ENCODE measurements at places on chromosomes 5 and 9. TPM values are rescaled to one million over a fixed set of nuclear protein-coding genes. Genes with fewer than 3 reads are reported as not detected.

DNA sequence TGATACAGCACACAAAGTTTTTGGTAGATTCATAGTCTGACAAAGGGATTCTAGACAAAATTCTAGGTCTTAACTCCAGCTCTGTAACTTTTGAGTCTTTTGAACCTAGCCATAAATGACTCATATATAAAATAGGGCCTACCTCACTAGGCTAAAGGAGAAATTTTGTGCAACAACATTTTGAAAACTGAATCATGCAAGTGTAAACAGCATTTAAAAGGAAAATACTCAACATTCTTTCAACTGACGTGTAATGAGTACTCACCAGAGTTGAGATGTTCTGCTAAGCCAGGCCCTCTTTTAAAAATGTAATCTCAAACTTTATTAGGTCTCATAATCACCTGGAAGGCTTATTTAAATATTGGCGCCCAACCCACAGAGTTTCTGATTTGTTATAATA, 113.2 kb downstream of the STK32A start:
- H3K36me3 ChIP-seq = no peaks in the 10 kb centered on the region
- no peaks in the 10 kb centered on the region for H3K27me3 ChIP-seq
- no peaks in the 10 kb centered on the region for H3K4me1 ChIP-seq

- no peaks in the 10 kb centered on the region for H3K36me3 ChIP-seq
- DNase-seq = no peak
- H3K27ac ChIP-seq = peak overlapping the region; percentile 43
- no peaks in the 10 kb centered on the region for H3K27me3 ChIP-seq
- no peak overlapping the region for H3K4me3 ChIP-seq
- peaks cover 5% of the 10 kb centered on the region for H3K4me1 ChIP-seq
These were observed 12.3 kb downstream of the F2RL1 start for GRCh38 chr5:76831110-76831452.

GRCh38 chr5:76326577-76327302, 76.3 kb upstream of the IQGAP2 start:
- H3K36me3 ChIP-seq = no peaks in the 10 kb centered on the region
- peak overlapping the region; percentile 28 for H3K27ac ChIP-seq
- DNase-seq = no peak
- peaks cover 17% of the 10 kb centered on the region for H3K4me1 ChIP-seq

The PDGFRB gene
- total RNA-seq = 55.1 TPM

The TAF11L10 gene
- not detected for total RNA-seq

GRCh38 chr5:44842496-44843282, 33.9 kb downstream of the MRPS30 start:
- H3K27ac ChIP-seq = no peak overlapping the region
- no peaks in the 10 kb centered on the region for H3K27me3 ChIP-seq
- no peak overlapping the region for H3K4me3 ChIP-seq
- no peaks in the 10 kb centered on the region for H3K4me1 ChIP-seq
- H3K36me3 ChIP-seq = no peaks in the 10 kb centered on the region

DNA sequence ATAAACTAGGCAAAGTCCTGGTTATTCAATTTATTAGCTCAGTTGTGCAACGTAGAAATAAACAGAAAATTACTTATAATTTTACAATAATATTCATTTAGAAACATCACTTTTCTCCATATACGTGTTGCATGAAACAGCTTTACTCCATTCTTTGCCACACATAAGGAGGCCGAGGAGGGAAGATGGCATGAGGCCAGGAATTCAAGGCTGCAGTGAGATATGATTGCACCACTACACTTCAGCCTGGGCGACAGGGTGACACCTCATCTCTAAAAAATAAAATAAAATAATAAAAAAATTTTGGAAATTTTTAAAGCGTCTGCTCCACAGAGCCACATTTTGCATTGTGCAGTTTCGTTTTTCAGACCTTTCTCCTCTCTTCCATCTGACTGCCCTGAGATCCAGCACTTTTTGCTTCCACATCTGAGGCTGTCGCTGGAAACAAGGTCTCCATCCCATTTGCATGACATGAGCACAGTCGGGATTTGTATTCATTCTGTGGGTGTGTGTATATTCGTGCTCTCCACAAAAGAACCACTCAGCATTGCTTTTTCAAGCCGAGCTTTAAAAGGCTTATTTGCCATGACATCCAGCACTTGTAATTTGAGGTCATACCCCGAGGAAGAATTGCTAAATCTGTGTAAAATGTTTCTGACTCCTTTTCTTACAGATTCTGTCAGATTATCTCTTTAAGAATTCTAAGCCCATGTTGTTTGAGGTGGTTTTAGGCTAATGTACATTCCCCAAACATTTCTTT, 98.6 kb upstream of the MSX2 start:
- no peaks in the 10 kb centered on the region for H3K36me3 ChIP-seq
- no peaks in the 10 kb centered on the region for H3K27me3 ChIP-seq
- peaks cover 31% of the 10 kb centered on the region for H3K4me1 ChIP-seq
- no peak for DNase-seq
- H3K27ac ChIP-seq = peak overlapping the region; percentile 70
- H3K4me3 ChIP-seq = no peak overlapping the region

DNA sequence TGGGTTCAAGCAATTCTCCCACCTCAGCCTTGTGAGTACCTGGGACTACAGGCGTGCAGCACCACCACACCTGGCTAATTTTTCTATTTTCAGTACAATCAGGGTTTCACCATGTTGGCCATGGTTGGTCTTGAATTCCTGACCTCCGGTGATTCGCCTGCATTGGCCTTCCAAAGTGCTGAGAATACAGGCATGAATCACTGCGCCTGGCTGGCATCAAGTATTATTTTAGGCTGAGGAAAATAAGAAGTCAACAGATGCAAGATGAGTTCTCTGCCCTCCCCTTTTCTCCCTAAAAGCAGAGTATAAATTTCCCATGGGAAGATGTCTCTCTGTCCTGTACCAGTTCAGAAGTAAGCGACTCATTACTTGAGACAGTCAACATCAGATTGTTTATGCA, 71.5 kb downstream of the ELAVL2 start:
- H3K36me3 ChIP-seq = no peaks in the 10 kb centered on the region
- H3K27ac ChIP-seq = no peak overlapping the region
- H3K4me3 ChIP-seq = no peak overlapping the region
- DNase-seq = no peak
- H3K4me1 ChIP-seq = no peaks in the 10 kb centered on the region

GRCh38 chr5:175123542-175123941, 320.4 kb downstream of the DRD1 start:
- no peak for DNase-seq
- no peak overlapping the region for H3K4me3 ChIP-seq
- no peaks in the 10 kb centered on the region for H3K27me3 ChIP-seq

The IFNB1 gene
- not detected for total RNA-seq

- H3K27ac ChIP-seq = no peak overlapping the region
- H3K36me3 ChIP-seq = no peaks in the 10 kb centered on the region
- H3K4me1 ChIP-seq = no peaks in the 10 kb centered on the region
These were observed 18.1 kb downstream of the PRKACG start for GRCh38 chr9:68995776-68996175.

The KIF12 gene
- 31.9 TPM for total RNA-seq

The KIF4B gene
- total RNA-seq = not detected

The PCDHA11 gene
- 4.5 TPM for total RNA-seq

DNA sequence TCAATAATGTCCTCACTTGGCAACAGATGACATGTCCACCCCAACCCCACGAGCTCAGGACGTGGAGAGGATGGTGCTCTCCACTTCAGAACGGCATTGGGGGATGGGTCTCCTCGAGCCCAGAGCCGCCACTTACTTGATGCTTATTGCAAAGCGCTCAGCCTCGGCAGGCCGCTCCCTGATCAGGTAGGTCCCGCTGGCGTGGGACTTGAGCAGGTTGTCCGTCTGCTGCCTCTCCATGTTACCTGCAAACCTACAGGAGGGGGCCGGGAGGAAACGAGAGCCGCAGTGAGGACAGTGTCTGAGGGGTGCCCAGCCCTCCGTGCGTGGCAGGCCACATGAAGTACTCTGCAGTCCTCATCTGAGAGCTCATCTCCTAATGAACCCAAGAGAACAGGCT, 36.6 kb upstream of the SARDH start:
- no peaks in the 10 kb centered on the region for H3K36me3 ChIP-seq
- H3K27ac ChIP-seq = no peak overlapping the region
- no peaks in the 10 kb centered on the region for H3K27me3 ChIP-seq
- H3K4me1 ChIP-seq = no peaks in the 10 kb centered on the region
- DNase-seq = no peak

DNA sequence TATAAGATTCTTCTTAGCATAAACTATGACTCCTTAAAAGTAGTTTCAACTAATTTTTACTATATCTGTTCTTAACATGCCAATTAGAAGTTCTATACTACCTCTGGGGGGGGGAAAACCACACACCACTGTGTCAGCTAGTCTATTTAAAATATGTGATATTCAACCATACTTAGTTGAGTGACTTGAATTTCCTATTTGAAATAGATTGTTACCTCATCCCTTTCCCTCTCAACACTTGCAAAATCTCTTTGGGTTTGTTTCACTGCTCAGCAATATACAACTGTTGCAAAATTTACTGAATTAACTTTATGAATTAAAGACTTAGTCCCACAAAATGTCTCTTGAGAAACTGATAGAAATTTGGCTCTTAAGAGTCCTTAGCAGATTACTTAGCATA, 151.1 kb upstream of the POU5F2 start:
- H3K27ac ChIP-seq = no peak overlapping the region
- no peak for DNase-seq
- no peaks in the 10 kb centered on the region for H3K36me3 ChIP-seq
- H3K4me1 ChIP-seq = peaks cover 15% of the 10 kb centered on the region
- H3K4me3 ChIP-seq = no peak overlapping the region

The INSYN2B gene
- total RNA-seq = 1.7 TPM

GRCh38 chr5:147369742-147370374, 135.0 kb downstream of the STK32A start:
- H3K27ac ChIP-seq = no peak overlapping the region
- H3K4me1 ChIP-seq = no peaks in the 10 kb centered on the region
- no peak for DNase-seq

DNA sequence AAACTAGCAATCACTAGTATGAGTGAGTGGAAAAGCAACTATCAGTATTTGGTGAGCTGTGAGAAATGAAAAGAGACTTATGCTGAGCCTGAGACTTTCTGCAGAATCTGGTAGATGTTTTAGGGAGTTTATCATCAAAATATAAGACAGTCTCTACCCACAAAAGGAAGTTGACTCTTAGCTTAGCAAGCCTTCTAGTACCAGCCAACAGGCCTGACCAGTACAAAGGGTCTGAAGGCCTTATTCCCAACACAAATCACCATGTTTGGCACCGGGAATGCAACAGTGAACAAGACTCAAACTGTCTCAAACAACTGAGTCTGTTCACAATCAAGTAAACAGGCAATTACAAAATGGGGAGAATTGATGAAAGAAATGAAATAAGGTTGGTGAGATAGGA, 244.4 kb downstream of the CWC27 start:
- no peaks in the 10 kb centered on the region for H3K36me3 ChIP-seq
- DNase-seq = no peak

DNA sequence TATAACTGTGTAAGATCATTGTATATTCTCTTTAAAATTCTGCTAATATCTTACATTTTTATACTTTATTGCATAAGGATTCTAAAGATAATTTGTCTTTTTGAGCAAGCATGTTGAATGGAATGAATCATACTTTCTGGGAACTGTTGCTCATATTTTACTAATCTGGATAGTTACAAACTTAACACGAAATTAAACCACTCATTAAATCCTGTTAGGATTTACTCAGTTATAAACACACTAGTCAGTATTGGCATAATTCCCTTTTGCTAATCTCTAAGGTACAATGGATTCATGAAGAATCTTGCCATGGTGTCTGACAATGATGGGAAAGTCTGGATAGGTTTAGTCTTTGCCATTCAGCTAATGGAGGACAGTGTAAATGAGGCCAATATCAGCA, 338.1 kb upstream of the SMC2 start:
- no peak overlapping the region for H3K4me3 ChIP-seq
- DNase-seq = no peak
- H3K4me1 ChIP-seq = no peaks in the 10 kb centered on the region
- no peaks in the 10 kb centered on the region for H3K27me3 ChIP-seq

GRCh38 chr5:119323601-119324000, 32.2 kb upstream of the TNFAIP8 start:
- H3K36me3 ChIP-seq = no peaks in the 10 kb centered on the region
- no peak for DNase-seq
- H3K27ac ChIP-seq = peak overlapping the region; percentile 79
- H3K4me1 ChIP-seq = peaks cover 31% of the 10 kb centered on the region
- H3K27me3 ChIP-seq = no peaks in the 10 kb centered on the region

The GFI1B gene
- total RNA-seq = not detected

The CD274 gene
- total RNA-seq = not detected
